Spinal cord (tissue), 10 donors: ENCODE measurements at places on chromosomes 11 and 22. TPM values are rescaled to one million over a fixed set of nuclear protein-coding genes. Genes with fewer than 3 reads are reported as not detected.

- DNase-seq: no peak
Measured at GRCh38 chr11:128723531-128723930, 29.7 kb downstream of the FLI1 start.

- no peak for DNase-seq
Measured at GRCh38 chr11:67616431-67617242, 9.9 kb downstream of the NDUFV1 start.

DNA sequence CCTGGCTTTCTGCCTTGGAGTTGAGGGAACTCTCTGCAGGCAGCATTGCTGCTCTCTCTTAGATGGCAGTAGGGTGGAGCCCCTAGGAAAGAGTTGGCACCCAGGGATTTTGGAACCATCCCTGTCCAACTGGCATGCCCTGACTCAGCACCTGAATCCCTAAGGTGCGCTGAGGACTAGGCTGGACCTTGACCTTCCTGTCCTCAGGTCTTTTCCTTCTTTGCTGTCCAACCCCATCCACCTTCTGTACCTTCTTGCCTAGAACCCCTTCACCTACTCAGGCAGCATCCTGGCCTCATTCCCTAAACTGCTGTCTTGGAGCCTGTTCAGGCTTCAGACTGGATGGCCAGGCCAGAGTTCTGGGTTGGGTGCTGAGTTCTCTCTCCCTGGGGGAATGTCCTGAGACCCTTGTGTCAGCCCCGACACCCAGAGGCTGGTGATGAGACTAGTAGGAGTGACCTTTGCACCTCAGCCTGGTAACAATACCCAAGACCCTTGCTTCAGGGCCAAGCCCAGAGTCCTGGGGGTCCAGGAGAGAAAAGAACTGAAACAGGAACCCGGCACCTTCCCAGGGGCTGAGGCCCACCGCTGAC lies 2.5 kb upstream of the POLD4 start:
- DNase-seq: no peak

GRCh38 chr11:33634291-33634834 lies 66.3 kb downstream of the C11orf91 start:
- DNase-seq: no peak

DNA sequence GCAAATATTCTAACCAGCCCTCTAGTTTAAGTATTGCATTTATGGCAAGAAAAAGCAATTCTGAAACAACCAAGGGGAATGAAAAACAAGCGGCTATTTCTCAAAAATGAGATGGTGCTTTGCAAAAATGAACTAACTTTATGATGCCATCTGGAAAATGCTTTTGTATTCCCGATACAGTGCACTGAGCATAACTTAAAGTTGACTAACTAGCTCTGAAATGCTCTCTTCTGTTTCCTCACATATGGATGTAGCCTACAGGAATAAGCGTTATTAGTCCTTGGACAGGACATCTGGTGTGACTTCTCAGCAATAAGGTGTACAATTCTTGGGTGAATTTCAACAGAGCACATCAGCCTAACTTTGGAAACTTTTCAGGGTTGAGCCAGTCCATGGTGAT lies 228.2 kb upstream of the DDI1 start:
- no peak for DNase-seq

DNA sequence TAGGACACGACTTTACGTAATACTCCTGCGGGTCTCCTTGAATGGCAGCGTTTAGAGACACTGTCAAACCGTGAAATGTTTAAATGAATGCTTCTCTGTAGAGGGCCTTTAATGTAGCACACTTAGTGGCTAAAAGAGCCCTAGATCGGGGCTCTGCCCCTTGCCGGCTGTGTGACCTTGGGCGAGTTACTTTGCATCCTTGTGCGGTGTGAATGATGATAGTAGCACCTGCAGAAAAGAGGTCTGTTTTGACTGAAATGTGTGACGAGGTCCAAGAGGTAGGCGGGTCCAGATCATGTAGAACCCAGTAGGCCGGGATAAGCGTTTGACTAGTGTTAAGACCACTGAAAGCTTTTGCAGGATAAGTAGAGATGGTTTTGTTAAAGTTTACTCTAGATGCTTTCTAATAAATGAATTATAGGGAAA lies 866 bp downstream of the MED17 start:
- DNase-seq: no peak

DNA sequence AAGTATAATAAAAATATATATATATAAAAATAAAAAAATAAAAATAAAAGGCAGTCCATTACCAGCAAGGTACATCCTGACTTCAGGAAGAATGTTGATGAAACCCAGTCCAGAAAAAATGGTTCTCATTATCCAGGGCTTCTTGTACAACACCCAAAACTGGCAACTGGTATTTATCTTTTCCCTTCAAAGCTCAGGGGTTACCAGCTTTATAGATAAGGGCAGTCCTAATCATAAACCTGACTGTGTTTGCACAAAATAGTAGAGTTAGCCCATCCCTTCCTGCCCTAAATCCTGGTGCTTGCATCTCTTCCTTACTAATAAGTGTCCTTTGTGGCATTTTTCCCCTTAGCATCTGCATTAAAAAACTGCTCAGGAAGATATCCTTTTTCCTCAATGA lies 97.5 kb downstream of the CSTPP1 start:
- no peak for DNase-seq

Gene SYNGR1
- polyA plus RNA-seq: 78.1 TPM

Gene BRSK2
- 95.0 TPM for polyA plus RNA-seq

Gene DBX1
- polyA plus RNA-seq: 0.15 TPM

GRCh38 chr11:16030664-16031063 lies 325.7 kb downstream of the SOX6 start:
- no peak for DNase-seq

DNA sequence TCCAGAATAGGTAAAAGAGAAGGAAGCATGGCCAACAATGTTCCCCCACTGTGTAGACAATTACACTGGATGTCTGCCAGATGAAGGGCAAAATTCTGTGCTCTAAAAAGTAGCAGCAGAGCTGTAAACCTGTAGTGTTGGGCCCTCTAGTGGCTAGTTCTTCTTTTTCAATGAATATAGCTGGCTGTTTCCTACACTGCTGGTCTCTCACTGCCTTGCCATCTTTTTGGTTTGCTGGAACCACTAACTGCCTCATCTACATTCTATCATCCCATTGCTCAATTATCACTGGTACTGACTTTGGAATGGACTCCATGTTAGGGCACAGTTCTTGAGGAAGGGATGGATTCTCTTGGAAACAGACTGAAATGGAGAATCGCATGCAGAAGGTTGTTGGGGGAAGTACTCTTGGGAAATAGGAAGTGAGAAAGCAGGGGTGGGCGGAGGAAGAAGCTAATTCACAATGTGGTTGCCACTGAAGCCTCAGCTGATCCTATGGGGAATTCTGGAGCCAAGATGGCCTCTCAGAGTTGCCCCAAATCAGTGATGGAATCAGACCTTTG lies 17.9 kb downstream of the KCNE3 start:
- DNase-seq: peak; percentile 59

DNA sequence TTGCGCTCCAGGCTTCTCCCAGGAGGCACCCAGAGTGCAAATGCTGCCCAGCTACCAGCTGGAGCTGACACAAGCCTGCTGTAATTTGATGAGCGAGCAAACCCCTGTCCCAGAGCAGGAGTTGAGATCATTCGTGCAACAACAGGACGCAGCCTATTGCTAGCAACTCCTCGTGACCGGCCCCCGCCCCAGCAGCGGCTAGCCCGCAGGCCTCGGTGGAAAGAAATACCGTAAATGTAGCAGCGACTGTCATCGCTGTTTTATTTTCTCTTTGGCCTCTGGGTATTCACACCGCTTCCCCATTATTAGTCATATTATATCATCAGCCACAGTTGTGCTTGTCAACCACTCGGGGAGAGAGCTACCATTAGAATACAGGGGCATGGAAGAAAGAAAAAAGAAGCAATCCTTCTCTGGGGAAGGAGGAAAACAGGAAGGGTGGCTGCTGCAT lies 59.2 kb upstream of the ATXN10 start:
- peak; percentile 20 for DNase-seq

GRCh38 chr11:129146191-129146590 lies 45.9 kb downstream of the ARHGAP32 start:
- no peak for DNase-seq

GRCh38 chr22:49325531-49326395 lies 501.9 kb downstream of the BRD1 start:
- no peak for DNase-seq

Gene APOL5
- polyA plus RNA-seq: not detected

DNA sequence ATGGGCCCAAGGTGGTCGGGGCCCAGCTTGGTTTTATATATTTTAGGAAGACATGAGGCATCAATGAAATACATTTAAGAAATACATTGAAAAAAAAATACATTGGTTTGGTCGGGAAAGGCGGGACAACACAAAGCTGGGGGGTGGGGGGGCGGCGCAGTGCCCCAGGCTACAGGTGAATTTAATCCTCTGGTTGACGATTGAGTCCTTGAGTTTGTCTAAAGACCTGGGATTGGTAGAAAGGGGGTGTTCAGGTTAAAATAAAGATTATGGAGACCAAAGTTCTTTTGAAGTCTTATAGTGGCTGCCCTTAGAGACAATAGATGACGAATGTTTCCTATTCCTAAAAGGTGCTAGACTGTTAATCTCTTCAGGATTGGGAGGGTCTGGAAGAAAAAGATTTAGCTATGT lies 3.1 kb downstream of the IFITM1 start:
- no peak for DNase-seq

DNA sequence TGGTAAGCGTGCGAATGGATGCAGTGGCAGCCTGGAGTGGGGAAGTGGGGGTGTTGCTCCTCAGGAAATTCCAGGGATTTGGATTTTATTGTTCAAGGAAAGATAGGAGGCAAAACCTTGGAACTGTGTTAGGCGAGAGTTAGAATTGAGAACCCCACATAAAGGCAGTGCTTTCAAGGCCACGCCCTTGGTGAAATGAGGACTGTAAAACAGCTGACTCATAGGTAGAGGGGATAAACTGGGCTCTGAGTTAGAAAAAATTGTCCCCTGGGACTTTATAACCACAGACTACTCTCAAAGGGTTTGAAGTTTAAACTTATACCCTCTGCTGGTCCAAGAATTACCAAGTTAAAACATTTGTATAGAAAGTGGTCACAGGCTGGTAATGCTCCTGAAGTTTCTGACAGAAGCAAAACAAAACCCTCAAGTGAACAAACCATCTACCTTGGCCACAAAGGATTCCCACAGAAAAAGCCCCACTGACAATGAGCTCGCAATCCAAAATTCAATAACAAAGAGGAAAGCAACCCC lies 250.3 kb upstream of the TBCEL start:
- no peak for DNase-seq

Gene MGAT3
- 79.7 TPM for polyA plus RNA-seq

DNA sequence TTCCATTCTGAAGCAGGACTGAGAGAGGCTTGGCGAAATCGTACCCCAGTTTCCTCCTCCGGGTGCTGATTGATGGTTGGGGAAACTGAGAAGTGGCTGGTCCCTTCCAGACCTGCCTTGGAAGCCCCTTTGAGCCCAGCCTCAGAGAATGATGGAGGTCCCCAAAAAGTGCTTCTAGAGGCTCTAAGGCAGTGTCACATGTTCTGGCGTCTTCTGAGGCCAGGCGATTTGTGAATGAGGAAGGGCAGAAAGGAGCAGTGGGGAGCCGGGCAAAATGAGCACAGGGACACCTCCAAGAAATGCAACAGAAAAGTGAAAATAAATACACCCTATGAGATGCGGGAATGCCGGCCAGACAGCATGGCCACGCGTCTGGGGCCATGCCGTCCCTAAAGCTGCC lies 1.0 kb upstream of the LIF start:
- no peak for DNase-seq

DNA sequence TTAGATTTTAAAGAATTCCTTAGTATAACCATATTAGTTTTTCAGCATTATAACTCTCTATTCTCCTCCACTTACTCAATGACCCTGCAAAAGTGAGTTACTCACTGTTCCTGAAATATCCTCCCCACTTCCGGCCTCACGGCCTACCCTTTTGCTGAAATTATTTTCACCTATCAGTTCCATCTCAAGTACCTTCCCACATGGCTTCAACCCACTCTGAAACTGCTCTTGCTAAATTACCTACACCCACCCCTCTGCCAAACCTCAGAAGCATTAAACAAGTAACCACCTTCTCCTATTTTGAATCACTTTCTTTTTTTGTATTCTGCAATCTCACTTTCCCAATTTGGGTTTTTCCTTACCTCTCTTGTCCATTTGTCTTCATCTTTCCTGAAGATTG lies 37.7 kb downstream of the OR5P2 start:
- DNase-seq: no peak

Gene CCDC15
- 3.1 TPM for polyA plus RNA-seq

DNA sequence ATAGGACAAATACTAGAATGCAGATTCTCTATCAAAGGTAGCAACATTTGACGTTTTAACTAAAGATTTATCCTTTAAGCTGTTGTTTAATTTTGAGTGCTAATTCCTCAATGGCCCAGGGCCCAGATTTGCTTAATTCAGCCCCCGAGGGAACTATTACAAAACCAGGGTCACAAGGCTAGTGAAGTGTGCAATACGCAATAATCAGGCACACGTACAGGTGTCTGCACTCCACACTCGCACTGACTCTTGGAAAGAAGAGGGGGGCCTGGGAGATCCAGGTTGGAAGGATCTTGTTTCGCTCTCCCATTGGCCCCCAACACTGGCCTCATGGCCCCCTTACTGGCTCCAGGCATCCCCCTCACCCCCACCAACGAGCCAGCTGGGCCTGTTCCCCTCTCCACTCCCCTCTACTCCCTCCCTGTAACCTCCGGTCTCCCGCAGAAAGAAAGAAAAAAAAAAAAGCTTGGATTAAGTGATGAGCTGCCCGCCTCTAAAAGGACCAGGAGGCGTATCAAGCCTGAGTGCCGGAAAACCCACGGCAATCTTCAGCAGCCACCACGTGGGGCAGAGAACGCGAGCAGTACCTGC lies 2.2 kb upstream of the KIRREL3 start:
- DNase-seq: no peak

- DNase-seq: no peak
Measured at GRCh38 chr11:94049351-94049750, 28.2 kb downstream of the HEPHL1 start.

Gene RIBC2
- polyA plus RNA-seq: 2.6 TPM

GRCh38 chr11:2182692-2183474 lies 11.3 kb upstream of the TH start:
- DNase-seq: no peak

DNA sequence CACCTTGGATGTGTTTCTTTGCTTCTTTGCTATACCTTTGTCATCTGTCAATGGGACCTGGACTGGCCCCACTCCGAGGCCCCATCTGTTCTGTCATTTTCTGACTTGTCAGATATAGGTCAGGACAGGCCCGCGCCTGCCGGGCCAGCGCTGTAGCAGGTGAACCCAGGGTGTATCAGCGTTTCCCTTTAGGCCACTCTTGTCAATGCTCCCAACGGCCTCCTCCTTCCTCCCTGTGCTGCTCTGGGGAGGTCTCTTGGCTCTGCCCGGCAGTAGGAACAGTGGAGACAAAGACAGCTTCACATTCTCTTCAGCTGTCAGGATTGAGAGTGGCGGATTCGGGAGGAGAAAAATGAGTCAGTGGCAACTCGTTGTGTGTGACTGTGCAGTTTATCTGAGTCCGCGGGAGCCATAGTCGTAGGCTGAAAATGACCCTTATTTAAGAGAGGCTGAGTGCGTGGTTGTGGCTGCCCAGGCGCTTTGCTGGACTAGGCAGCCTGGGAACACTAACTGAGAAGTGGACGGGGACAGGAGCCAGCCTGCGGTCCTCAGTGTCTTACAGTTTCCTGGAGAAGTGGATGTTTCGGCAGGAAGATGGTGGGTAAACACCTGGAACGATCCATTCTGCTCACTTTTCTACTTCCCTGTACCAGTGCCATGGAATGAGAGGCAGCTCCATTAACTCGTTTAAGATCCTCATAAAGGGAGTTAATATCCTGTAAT lies 102.3 kb downstream of the PRR5L start:
- no peak for DNase-seq

- no peak for DNase-seq
Measured at GRCh38 chr22:28024422-28024888, 105.4 kb upstream of the PITPNB start.

Gene ADSL
- 77.2 TPM for polyA plus RNA-seq
